ENCODE measurements at places on chromosomes 13 and 19.

GRCh38 chr13:42539670-42540069 is 34.3 kb upstream of the TNFSF11 start:
- DNase-seq = no peak

DNA sequence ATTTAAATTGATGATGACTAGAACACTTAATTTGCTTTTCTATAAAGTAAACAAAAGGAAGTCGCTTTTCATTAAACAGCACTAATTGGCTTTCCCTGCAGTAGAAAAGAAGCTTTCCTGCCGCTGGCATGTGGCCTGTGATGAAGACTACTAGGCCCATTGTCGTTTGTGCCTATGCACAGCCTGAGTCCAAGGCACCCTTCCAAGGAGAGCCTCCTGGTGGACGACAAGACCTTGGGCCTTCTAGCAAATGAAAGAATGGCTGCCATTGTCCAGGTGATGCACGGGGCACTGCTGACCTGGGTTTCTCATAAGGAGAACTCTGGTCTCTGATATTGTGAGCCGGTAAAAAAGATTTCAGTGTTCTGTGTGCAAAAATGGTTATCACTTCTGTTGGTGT is 233.0 kb downstream of the COL4A1 start:
- no peak for DNase-seq

- DNase-seq = no peak
These were observed 131.8 kb upstream of the VSTM2B start for GRCh38 chr19:29393915-29394460.

- no peak for DNase-seq
These were observed 571.6 kb downstream of the UQCRFS1 start for GRCh38 chr19:28641395-28641794.

DNA sequence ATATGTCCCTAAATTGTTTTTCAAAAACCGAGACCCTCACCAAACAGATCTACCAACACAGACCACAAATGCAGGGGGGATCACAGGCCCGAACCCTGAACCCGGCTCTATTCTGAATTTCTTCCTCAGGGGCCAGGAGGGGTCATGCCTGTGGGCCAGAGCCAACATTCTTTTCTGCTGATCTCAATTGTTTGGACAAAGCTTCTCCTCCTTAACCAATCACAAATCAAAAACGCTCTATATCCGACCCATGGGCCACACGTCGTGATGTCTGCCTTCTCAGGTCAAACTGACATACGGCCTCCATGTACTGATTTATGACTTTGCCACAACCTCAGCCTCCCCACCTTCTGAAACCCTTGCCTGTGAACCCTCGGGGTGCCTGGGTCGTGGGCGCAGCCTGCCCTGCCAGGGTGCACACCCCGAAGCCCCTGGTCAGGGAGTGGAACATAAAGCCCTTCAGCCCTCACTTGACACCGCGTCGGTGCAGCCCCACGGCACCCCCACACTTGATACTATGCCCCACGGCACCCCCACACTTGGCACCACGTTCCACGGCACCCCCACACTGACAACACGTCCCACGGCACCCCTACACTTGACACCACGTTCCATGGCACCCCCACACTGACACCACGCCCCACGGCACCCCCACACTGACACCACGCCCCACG is 58.4 kb upstream of the C13orf46 start:
- DNase-seq = peak; percentile 12

DNA sequence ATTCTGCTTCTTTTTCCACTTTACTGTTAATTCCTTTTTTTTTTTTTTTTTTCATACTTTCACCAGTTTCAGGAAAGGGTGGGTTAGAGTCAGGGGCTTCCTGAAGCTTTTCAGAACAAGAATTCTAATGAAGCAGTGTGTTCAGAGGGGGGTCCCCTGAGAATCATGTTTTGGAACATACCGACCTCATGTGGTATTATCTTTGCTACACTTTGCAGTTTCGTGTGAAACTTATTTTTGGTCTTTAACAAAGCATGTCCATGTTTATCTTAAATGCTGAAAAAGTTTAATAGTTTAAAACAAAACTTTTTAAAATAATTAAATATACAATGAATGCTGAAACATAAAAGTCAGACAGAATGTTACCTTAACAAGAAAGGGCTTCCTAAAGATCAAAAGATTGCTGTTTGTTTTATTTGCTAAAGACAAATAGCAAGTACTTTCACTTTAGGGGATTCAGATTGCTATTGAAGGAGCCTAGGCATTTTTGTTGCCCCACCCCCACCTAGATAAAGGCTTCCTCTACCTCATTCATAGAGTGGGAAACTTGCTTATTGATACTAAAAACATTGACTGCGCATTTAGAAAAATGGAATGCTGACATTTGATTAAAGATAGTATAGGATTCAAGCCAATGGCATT is 21.1 kb upstream of the POMP start:
- DNase-seq = no peak

- no peak for DNase-seq
These were observed 7.1 kb downstream of the ARID3A start for GRCh38 chr19:932648-933552.

- DNase-seq = no peak
These were observed 1.1 kb upstream of the LMTK3 start for GRCh38 chr19:48512504-48513288.

DNA sequence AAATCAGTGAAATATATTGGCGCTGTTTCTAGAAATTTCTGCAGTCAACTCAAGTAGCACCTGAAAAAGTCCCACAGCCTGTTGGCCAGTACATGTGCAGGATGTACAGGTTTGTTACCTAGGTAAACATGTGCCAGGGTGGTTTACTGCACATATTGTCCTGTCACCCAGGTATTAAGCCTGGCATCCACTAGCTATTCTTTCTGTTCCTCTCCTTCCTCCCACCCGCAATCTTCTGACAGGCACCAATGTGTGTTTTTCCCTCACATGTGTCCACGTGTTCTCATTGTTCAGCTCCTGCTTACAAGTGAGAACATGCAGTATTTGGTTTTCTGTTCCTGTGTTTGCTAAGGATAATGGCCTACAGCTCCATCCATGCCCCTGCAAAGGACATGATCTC is 13.1 kb upstream of the SCEL start:
- no peak for DNase-seq

- DNase-seq = no peak
These were observed 118.2 kb downstream of the KLF5 start for GRCh38 chr13:73177017-73177416.

DNA sequence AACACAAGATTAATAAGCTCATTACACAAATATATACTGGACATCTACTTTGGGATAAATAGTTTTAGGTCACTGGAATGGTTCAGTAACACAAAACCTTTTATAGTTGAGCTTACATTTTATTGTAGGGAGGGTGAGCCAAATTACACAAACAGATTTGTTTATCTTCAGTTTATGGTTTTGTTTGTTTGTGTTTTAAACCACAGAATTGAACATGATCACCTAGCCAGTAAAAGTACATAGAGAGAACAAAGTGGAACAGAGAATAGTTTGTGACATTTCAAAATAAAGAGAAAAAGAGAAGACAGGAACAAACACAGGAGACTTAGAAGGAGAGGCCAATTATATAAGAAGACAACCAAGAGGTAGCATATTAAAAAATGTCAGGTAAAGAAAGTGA is 1930.2 kb upstream of the PCDH20 start:
- no peak for DNase-seq

- no peak for DNase-seq
These were observed 82.7 kb downstream of the ZNF429 start for GRCh38 chr19:21588065-21588601.

DNA sequence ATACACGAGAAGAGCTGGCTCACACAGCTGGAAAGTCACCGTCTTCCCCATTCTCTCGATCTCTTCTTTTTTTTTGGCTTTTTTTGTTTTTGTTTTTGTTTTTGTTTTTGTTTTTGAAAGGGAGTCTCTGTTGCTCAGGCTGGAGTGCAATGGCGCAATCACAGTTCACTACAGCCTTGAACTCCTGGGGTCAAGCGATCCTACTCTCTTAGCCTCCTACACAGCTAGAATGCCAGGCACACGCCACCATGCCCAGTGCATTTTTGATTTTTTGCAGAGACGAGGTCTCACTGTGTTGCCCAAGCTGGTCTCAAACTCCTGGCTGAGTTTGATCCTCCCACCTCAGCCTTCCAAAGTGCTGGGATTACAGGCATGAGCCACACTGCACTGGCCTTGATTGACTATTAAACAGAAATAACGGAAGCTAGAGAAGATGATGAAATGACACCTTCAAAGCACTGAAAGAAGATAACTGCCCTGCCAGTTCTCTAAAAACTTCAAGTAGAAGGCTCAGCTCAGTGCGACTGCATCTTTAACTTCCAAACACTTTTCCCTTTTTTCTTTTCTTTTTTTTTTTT is 4.0 kb downstream of the FXYD3 start:
- no peak for DNase-seq

DNA sequence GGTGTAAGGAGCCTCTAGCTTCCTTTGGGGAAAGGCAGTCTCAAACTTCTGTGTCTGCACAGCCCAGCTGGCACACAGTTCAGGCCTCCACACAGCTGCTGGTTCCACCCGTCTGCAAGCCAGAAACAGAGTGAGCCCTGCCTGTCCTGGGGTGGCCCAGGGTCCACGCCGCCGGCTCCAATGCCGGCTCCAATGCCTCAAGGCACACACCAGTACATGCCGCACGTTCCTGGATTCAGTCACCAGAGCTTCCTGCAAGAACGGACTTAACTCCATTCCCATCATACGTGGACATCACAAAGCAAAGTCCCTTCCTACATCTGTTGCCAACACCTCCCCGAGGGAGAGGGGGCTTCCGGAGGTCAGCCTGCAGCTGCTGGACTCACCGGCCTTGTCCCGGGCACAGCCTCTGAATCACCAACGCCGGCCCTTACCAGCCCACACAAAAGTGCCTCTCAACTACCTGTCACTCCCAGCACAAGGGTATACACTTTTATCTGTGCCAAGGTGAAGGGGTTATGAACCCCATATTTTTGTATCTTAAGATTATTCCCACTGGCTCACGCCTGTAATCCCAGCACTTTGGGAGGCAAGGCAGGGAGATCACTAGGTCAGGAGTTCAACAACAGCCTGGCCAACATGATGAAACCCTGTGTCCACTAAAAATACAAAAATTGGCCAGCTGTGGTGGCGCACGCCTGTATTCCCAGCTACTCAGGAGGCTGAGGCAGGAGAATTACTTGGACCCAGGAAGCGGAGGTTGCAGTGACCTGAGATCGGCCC is 8.5 kb downstream of the SH3GL1 start:
- no peak for DNase-seq

DNA sequence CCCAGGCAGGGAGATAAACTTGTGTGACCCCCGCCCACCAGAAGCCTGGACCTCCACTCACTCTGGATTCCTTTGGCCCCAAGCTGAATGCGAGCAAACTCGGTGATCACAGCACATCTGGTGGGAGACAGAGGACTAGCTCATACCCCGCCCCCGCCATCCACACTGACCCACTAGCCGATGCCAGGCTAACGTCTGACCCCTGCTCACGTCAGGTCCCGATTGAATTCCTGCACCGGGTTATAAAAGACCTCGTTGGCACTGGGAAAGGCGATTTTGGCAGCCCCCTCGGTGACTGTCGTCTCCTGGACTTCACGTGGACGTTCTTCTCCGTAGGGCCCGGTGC is 631 bp downstream of the TRMT1 start:
- no peak for DNase-seq

DNA sequence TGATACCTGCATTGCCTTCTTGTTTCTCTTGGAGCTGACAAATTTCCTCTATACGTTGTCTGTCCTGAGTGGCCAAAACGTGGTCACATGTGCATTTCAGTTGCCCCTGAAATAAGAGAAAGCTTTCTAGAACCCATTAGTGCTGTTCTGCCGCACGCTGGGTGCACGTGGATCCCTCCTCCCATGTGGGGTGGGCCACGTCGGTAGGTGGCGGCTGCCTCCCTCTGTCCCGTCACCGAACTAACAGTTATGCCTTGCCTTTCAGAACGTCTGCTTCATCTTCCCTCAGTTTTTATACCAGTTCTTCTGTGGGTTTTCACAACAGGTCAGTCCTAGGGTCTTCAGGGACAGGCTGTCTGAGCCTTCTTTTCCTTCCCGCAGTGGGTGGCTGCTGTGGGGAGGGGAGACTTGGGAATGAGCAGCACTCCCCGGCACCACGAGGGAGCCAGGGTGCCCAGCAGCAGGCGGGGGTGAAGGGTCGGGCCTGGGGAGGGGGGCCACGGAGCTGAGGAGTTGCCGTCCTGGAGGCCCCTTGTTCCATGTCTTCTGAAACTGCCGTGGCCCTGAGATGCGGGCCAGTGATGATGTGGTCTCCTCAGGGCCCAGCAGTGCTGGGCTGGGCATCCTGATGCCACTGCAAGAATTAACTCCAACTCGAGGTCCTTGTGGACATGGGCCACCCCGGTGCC is 109.7 kb upstream of the MCF2L start:
- no peak for DNase-seq

DNA sequence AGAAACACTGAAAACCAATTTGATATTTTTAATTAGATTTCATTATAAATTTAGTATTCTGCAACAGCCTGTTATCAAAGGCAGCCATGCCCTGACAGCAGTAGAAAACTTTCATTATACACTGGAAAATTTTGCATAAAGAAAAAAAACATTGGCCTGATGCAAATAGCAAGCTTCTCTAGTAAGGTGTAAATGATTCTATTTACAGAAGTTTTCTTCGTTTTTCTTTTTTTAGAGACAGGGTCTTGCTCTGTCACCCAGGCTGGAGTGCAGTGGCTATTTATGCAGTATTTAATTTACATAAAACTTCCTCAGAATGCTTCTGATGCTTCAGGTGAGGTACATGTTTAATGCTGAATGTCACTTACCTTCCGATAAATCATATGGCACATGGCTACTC is 67.0 kb downstream of the ABCC4 start:
- no peak for DNase-seq

DNA sequence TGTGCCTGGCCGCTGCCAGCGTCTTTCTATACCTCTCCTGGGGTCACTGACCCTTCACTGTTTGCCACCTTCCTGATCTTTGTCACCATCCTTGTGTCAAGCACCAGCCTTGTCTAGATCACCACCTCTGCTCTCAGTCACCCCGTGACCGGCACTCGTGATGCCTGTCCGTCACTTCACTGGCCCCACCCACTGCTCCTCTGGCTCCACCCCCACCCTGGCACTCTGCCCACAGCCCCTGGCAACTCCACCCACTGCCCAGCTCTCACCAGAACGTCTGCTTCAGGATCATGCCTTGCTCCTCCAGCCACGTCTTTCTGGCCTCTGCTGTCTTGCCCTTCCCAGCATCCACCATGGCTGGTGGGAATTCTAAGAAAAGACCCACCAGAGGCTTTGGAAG is 24.8 kb upstream of the PLA2G4C start:
- DNase-seq = no peak

DNA sequence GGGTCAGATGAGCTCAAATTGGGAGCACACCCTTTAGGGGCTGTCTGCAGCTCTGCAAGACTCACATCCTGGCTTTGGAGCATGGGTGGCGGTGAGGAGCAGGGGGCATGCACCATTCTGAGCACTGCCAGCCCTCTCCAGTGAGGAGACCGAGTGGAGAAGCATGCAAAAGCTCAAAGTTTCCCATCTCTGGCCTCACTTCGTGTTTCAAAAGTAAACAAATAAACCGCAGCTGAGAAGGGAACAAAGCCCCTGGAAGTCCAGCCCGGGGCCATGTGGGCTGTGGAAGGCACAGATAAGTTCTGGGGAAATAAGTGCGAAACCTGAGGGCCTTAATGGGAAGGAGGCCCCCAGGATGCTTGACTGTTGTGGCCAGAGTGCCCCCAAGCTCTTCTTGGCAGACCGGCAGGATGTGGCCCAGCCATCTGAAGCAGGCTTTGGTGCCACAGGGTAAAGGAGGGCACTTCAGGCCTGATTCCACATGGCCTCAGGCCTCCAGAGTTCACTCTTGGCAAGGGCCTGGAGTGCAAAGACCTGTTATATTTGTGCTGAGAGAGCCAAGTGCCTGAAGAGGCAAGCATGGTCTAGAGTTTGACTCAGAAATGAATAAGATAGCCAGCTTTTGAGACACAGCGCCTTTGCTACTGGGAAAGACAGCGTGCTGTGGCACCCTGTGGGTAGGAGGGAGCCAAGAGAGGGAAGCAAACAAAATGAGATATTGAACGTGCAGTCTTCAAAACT is 1.2 kb downstream of the MEDAG start:
- no peak for DNase-seq

Measured in PC-9 (cell line).